ENCODE measurements at places on chromosomes 11 and 22. TPM values are rescaled to one million over a fixed set of nuclear protein-coding genes. Genes with fewer than 3 reads are reported as not detected.

GRCh38 chr11:117643606-117644300 is 153.3 kb downstream of the DSCAML1 start:
- DNase-seq, result no peak

DNA sequence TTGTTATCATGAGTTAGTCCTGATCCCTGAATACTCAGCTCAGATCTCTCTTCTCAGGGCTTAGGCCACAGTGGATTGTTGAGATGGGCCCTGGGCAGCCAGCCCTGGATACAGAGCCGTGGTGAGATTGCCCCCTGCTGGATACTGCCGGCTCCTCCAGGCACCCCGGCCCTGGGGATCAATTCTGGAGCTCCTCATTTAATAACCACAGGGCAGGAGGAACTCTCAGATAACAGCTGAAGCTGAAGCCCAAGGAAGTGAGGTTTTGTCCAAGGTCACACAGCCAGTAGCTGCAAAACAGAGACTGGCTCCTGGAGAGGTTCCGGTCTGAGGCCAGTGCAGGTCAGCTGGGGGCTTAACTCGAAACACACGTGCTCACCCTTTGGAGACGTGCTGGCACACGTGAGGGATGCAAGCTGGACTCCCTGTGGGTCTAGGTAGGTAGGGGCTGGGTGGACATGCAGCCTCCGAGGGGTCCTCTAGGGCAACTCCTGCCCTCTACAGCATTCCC is 16.0 kb downstream of the USH1C start:
- DNase-seq, result no peak

Gene ELFN2
- total RNA-seq, result not detected

GRCh38 chr11:45948356-45948755 is 25.9 kb downstream of the LARGE2 start:
- DNase-seq, result no peak

Gene MAP6
- total RNA-seq, result 6.3 TPM

GRCh38 chr22:39128508-39128907 is 24.0 kb downstream of the CBX7 start:
- no peak for DNase-seq

GRCh38 chr11:116882386-116882785 is 45.0 kb upstream of the APOA1 start:
- DNase-seq, result no peak

GRCh38 chr11:117303101-117303500 is 12.0 kb downstream of the BACE1-AS start:
- no peak for DNase-seq

DNA sequence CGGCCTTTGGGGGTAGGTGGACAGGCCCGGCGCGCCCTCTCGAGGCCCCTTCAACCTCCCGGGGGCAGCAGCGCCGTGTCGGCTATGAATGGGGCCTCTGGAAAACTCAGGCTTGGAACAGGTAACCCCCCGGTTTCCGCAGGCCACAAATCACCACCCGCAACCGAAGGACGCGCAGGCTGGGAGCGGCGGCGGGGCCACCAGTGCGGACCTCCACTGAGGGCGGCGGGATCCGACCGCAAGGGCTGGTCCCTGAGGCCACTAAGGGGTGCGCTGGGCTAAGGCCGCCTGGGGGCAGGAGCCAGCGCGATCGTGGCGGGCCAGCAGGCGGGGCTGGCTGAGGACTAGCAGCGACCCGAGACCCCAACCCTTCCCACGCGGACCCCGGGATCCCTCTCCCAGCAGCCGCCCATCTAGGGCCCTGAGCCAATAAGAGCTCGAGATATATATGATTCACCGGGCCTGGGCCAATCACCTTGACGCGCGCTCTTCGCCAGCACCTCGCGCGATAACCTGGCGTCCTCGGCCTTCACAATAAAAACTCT is 609 bp upstream of the ATF4 start:
- DNase-seq, result peak; percentile 99

Gene NPTXR
- 24.6 TPM for total RNA-seq

Gene LIPT2
- total RNA-seq, result 2.9 TPM

GRCh38 chr11:95229199-95229992 is 1.6 kb downstream of the SESN3 start:
- no peak for DNase-seq

DNA sequence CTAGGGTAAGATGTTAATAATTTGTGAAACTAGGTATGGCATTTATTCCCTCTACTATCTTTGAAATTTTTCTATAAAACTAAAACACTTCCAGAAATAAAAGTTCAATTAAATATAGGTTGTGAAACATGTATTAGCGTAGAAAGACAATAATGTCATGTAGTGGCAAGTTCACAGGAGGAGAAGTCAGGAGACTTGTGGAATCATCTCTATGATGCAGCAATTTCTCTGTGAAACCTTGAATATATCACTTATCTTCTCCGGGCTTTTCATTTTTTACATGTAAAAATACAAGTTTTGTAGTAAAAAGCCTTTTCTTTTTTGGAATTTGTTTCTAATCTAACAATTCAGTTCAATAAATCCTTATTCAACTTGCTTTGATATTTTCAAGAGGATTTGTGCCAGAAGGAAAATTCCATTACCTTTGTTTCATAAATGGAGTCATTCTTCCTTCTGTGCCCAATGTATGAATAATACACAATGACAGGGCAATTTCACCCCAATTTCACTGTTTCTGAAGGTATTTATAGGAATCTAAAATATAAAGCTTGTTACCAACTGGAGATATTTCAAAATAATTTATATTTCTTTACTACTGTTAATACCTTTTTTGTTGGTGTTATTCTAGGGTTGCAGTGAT is 758.3 kb downstream of the FAM181B start:
- DNase-seq, result no peak

GRCh38 chr11:68256331-68256741 is 15.4 kb downstream of the C11orf24 start:
- no peak for DNase-seq

GRCh38 chr22:37763652-37764051 is 44.1 kb upstream of the GCAT start:
- DNase-seq, result no peak

GRCh38 chr22:38554281-38554680 is 15.7 kb downstream of the DMC1 start:
- DNase-seq, result no peak

Gene NLRP14
- not detected for total RNA-seq

DNA sequence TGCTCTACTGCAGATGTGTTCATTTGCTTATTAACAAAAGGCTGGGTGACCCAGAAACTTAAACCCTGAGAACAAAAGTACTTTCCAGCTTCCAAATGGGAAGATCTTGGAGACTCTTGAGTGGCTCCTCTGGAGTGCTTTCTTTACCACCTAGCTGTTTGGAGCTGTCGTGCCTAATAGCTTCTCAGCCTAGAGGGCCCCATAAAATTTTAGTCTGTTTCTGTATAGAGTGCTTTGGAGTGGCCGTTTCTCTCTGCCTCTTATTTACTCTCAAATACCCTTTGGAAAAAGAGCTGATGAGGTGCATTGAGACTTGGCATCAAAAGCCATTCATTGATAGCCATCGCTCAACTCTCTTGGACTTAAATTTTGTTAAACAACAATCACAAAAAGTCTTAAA is 50.7 kb downstream of the ZNRF3 start:
- DNase-seq, result no peak

- peak; percentile 72 for DNase-seq
Measured at GRCh38 chr11:35485656-35486322, 39.6 kb downstream of the PAMR1 start.

Gene BIK
- not detected for total RNA-seq

GRCh38 chr11:1505480-1505879 is 18.9 kb upstream of the MOB2 start:
- DNase-seq, result no peak

GRCh38 chr11:75813622-75814039 is 1.4 kb upstream of the UVRAG start:
- DNase-seq, result no peak

GRCh38 chr11:13008625-13009475 is at the start of gene RASSF10:
Gene RASSF10, plus strand, starts transcription at chr11:13009316. Its CDS starts 261 bp downstream, at chr11:13009577.
- peak; percentile 65 for DNase-seq

GRCh38 chr22:37284805-37285355 is 2.6 kb downstream of the CYTH4 start:
- peak; percentile 70 for DNase-seq

DNA sequence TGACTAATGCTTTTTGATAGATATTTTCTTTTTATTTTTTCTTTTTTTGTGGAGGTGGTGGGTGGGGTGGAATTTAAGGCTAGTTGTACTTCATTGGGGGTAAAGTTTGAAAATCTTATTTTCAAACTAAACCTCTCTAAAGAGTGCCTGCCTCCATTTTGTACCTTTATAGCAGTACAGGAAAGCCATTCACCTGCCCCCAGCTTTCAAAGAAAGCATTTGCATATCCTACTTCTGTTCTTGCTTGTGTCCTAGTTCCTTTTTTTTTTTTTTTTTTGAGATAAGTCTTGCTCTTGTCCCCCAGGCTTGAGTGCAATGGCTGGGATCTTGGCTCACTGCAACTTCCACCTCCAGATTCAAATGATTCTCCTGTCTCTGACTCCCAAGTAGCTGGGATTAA is 766.2 kb upstream of the LRRC4C start:
- no peak for DNase-seq

Gene LMO1
- total RNA-seq, result not detected

- no peak for DNase-seq
Measured at GRCh38 chr11:35134403-35135148, 4.4 kb upstream of the CD44 start.

Gene RAB39A
- 0.22 TPM for total RNA-seq

DNA sequence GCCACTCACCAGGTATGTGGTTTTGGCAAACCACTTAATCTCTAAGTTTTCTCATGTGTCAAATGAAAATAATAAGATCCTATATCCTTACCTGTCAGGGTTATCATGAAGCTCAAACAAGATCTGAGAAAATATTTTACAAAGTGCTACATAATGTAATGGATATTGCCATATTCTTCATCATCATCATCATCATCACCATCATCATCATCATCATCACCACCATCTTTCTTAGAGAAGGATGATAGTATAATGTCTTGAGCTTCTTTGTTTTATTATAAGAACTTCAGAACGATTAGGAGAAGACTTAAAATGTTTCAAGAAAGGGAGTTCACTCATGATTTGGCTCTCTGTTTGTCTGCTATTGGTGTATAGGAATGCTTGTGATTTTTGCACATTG is 72.5 kb upstream of the UCP3 start:
- no peak for DNase-seq

GRCh38 chr11:76107971-76108370 is 98.3 kb downstream of the WNT11 start:
- DNase-seq, result no peak

- no peak for DNase-seq
Measured at GRCh38 chr11:95255251-95256145, 24.5 kb upstream of the SESN3 start.

Gene BCO2
- total RNA-seq, result 44.7 TPM

DNA sequence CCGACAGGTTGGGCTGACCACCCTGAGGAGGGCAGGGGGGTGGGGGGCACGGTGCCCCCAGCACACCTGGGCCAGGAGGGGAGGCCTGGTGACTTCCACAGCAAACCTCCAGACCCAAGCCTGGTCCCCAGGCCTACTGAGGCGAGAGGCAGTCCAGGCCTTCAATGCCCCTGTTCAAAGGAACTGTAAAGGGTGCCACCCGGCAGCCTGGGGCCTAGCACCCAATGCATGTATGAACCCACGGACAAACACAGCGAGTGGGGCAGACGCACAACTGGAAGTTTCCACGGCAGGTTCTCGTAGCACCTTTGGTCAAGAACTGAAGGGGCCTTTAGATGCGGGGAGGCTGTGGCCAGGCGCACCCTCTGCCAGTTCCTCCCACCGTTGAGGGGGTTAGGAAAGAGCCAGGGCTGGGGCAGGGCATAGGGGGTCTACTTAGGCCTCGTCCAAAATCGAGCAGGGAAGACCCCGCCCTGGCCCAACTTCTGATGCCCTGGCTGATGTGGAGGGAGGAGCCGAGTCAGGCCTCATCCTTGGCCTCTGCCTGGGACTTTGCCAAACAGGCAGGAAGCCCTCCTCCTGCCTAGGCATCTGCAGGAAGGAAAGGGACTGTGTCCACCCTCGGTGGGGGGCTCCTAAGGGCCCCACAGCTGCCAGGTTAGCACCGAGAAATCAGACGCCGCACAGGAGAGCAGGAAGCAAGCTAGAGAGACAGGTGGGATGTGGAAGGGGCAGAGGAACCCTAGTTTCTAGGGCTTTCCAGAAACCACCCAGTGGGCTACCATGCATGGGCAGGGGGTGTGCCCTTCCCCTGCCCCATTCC is 6.6 kb downstream of the CBX6 start:
- no peak for DNase-seq

DNA sequence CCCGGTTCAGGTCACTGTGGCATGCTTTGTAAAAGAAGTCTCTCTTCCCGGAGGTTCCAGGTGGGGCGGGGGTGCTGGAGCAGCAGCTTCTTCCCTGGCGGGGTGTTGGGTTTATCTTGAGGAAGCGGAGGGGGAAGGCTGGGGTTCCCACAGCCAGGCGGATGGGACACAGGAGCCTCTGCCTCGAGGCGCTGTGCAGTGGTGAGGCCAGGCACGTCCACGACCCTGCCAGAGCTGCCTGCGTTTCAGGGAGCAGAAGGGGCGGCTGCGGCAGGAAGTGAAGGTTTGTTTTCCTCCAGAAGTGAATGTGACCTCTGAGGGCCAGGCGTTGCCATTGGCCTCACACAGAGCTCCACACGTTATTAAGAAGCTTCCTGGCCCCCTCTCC is 20.1 kb upstream of the ADORA2A start:
- DNase-seq, result no peak

DNA sequence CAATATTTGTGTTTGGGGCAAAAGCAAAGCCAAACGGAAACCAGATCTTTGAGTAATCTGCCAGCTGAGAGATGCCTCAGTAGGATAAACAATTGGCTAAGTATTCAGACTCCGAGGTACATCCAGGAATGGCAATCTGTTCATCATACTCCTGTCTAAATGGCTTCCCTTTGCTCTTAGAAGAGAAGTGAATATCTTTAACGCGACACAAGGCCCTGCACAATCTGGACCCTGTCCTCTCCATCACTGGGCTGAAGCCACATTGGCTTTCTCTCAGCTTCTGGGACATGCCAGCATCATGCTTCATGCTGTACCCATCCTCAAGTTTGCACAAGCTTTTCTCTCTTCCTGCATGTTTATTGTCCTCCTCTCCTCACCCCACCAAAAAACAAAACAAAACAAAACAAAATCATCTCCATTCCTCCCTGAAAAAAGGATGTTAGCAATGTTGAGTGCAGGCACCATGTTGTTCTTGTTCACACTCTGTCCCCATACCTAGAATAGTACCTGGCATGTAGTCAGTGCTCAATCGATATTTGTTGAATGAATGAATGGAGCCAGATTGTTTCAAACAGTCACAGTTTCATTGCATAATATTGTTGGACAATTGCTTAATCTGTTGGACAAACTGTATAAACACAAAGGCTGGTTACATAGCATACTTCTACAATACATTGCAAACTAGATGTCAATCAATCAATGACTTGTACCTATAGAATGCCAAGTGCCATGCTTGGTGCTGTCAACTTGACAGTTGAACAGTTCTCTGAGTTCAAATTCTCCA is 38.2 kb upstream of the SESN3 start:
- DNase-seq, result no peak

DNA sequence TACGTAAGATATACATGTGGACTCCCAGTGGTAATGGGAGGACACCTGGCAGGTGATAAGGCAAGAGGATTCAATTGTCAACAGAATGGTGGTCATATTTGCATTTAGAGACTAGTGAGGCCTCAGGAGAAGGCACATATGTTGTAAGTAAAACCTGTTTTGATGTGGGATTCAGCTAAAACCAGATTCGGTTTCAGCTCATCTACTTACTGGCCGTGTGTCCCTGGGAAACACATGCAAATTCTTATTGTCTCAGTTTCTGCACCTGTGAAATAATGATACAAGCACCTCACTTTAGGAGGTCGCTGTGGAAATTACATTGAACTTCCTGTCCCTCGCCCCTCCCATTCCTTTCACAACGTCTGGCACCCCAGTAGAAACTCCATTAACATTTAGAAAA is 78.9 kb upstream of the FIBIN start:
- DNase-seq, result no peak
